ENCODE measurements at places on chromosomes 11 and 22.
A peak's percentile ranks its signal among the peaks of the same experiment; 100 is the strongest.

DNA sequence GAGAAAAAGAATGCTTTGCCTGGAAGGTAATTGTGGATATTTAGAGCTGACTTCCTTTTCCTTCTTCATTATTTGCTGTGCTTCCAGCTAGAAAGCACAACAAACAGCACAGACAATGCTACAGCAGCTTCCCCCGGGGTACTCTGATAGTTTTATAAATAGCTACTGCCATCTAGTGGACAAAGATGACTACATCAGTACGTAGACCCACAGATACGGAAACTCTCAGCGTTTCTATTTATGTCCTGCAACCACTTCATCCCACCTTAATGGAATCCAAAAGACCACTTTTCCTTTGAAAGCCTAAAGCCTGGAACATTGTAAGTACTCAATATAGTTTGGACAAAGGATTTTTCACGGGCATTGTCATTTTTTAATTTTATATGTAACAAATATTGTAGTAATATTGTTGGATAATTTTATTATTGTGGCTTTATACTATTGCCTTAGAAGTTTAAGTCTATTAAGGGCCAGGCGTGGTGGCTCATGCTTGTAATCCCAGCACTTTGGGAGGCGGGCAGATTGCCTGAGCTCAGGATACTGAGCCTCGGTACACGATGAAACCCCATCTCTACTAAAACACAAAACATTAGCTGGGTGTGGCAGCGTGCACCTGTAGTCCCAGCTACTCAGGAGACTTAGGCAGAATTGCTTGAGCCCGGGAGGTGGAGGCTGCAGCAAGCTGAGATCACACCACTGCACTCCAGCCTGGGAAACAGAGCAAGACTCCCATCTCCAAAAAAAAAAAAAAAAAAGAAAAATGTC is 7.5 kb downstream of the HSPA8 start:
- peak; percentile 86 for DNase-seq

DNA sequence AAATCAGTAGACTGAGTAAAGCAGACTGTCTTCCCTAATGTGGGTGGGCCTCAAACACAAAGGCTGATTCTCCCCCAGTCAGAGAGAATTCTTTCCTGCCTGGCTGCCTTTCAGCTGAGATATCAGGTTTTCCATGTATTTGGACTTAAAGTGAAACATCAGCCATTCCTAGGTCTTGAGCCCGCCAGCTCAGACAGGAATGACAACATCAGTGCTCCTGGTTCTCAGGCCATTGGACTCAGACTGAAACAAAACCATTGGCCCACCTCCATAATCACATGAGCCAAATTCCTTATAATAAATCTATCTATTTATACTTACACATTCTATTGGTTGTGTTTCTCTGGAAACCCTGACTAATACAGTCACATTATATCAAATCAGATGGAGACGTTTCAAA is 56.7 kb upstream of the CLPB start:
- peak; percentile 65 for DNase-seq

GRCh38 chr22:35074583-35074982 is 8.6 kb downstream of the ISX start:
- DNase-seq: no peak

DNA sequence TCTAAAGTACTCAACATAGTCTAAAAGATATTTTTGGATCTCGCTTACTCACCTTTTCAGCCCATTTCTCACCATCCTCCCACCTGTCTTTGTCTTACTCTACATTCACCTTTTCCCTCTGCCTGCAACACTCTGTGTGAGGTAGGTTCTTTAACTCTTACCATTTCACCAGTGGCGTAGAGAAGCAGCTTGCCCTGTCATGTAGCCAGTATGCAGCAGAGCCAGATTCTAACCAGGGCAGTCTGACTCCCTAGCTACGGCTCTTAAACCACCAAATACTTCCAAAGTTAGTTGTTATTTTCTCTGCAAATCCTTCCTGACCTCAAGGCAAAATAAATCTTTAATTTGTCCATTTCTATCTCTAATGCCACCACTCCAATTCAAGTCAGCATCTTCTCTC is 7.5 kb downstream of the ALG8 start:
- DNase-seq: no peak

DNA sequence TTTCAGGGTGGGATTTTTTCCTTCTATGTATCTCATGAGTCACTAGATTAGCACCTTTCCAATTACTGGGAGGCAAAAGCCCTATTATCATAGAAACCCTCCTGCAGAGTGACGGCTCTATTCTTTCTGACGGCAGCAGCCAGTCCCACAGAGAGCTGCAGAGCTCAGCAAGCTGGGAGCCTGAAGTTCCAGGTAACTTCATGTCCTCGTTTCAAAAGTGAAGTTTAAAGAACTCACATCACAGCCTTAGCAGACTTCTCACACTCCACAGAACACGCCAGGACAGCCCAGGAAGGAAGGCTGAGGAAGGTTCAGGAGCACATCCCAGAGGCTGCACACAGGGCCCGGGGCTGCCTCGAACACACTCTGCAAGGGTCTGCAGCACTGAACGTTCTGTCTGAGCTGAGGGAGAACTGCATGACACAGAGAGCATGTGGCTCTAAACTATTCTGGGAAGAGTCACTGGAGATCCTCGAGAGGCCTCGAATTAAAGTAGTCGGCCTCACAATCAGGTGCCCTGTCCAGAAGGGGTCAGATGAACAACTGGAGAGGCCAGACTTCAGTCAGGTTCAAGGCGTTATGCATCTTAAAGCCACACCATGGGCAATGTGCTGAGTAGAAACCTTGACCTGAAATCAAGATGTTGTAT is 104.2 kb upstream of the DRD2 start:
- DNase-seq: no peak

GRCh38 chr11:93740031-93740729 is 1.1 kb downstream of the TAF1D start:
- peak; percentile 31 for DNase-seq

DNA sequence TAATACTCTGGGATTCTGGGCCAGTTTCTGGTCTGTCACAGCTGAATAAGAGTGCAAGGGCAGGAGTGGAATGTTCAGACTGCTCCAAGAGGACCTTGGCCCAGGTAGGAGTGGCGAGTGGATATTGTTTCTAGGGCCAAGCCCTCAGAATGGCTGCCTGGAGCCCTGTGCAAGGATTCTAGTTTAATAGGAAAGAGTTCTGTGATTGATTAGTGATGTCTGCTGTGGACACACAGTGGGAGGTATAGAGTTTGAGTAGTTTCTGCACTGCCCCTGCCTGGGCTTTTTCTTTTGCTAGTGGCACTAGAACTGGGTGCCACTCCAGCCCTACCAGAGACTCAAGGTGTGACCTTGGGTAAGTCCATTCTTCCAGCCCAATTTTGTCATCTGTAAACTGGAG is 9.7 kb upstream of the MPPED1 start:
- no peak for DNase-seq

- no peak for DNase-seq
Observed at GRCh38 chr11:16832193-16832539, 93.7 kb downstream of the C11orf58 start.

- peak; percentile 80 for DNase-seq
Observed at GRCh38 chr11:44634401-44635281, 69.2 kb downstream of the CD82 start.

All from tongue (tissue), 3 donors.